Activated T-helper 1 cell treated with Interleukin-2 at 50 U/mL for 16 hours (primary cell): ENCODE measurements at places on chromosomes 5 and 9.

GRCh38 chr9:133404454-133405002 lies 13.3 kb downstream of the REXO4 start:
- no peak for DNase-seq

DNA sequence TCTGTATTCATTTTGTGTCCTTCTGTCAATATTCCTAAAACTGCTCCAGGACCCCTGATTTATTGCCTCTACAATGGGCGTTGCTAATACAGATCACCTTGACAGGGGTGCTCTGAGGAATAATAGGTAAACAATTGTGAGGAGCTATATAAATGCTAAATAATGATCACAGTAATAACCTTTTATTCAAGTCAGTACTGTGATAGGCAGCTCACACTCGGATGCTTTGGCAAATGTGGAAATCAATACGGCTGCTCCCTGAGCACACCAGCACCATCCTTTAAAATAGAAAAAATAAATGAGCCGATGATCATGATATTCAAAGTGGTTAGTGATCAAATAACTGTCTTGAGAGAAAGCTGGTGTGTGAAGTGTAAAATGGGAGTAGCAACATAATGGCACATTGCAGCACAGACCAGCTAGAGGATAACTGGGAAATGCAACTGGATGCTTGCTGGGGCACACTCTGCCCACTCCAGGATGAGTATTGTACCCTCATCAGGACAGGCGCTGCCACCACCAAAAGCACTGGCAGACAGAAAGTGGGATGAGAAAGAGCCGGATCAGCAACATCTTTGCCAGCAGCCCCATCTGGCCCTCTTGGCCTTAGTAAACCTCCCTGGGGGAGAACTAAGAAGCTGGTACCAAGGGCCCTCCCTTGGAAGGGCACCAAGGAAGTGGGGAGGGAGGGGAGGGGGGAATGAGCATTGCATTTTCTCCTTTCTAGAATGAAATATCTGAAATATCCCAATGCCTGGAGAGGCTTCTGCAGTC lies 69.4 kb upstream of the SPATA31D4 start:
- no peak for DNase-seq

DNA sequence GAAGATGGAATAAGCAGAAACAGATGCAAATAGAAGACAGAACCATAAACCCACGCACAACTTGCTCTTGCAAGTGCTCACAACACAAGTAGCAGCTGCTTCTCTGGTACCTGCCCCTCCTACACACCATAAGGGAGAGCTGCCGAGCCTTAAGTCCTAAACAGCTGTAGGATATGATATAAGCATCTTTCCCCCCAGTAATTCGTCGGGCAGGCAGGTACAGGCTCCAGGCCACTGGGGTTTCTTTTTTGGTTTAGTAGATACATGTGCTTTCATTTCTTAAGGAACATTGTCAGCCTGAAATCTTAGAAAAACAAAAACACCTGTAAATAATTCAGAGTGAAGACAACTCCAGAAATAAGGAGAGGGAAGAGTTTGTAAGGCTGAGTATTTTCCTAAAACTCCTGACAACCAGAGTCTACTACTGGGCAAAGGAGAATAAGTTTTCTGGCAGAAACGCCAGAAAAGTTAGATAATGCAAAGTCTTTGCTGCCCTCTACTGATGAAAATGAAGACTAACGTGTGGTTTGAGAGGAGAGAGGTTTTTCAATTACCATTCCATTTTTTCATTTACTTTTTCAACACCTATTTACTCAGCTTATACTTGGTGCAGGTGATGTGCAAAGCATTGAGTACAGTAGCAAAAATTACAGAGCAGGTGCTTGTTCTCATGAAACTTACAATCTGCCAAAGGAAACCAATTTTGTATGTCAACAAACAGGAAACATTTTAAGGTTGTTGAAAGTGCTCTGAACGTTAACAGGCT lies 20.1 kb upstream of the TCERG1 start:
- DNase-seq, result no peak

DNA sequence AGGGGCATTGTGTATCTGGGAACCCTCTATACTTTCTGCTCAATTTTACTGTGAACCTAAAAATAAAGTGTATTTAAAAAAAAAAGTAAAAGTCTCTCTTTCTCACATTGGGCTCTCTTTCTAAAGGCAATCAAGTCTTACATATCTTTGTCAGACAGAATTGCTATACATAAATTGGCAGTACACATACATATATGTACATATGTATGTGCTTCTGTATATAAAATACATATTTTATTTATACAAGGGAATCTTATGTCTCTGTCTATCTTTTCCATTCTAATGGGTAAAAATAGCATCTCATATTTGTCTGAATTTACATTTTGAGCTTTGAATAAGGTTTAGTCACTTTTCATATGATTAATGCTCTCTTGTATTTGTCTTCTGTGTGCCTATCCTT lies 348.8 kb downstream of the SPATA31D1 start:
- DNase-seq, result no peak

- DNase-seq, result no peak
These were observed 3.1 kb upstream of the DOCK8 start for GRCh38 chr9:211557-211956.

GRCh38 chr5:43401827-43402226 lies 10.4 kb downstream of the CCL28 start:
- no peak for DNase-seq

- DNase-seq, result no peak
These were observed 52.2 kb upstream of the GRAMD2B start for GRCh38 chr5:126370796-126371718.

DNA sequence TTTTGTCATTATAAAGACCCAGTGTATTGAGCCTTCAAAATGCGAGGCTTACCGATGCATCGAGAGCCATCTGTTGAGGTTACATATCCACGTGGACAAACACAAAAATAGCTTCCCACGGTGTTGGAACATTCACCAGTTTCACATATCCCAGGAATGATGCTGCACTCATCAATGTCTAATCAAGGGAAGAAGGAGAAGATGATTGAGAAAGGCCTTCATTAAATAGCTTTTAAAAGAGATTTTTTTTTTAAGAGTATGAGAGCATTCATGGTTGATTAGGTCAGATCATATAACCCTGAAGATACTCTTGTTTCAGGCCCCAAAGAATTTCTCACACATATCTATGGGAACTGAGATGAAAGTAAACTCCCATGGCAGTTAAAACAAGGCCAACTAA lies 129.4 kb downstream of the FBN2 start:
- no peak for DNase-seq

GRCh38 chr9:27152405-27152718 lies 43.3 kb downstream of the TEK start:
- no peak for DNase-seq

DNA sequence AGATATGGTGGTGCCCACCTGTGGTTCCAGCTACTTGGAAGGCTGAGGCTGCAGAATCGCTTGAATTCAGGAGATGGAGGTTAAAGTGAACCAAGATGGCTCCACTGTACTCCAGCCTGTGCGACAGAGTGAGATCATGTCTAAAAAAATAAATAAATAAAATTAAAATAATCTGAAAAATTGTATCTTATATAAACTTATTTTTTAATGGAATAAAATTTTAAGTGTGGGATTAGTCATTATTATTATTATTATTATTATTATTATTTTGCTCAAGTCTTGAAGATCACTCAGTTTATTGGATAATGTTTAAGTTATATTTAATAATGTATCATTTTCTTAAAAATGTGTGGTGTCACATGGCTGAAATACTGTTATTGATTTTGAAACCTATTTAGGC lies 688.0 kb upstream of the COX7C start:
- DNase-seq, result no peak

- DNase-seq, result no peak
These were observed 27.0 kb downstream of the CDKN2A start for GRCh38 chr9:21967169-21967568.

GRCh38 chr5:107598958-107599357 lies 71.8 kb downstream of the EFNA5 start:
- DNase-seq, result no peak

DNA sequence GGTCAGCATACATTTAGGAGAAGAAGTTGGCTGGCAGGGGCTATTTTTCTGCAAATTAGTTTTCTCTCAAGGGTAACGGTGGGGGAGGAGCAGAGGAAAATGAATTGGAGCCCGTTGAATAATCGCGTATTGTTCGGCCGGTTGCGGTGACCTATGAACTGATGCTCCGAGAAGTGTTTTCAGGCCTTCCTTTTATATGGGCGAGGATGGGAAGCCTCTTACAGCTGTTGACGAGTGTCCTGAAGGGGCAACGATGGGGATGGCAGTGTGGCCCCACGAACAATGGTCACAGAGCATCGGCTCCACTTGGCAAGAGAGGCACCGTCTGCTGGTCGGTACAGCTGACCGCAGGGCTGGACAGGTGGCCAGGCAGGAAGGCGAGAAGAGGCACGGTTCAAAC lies 400.7 kb downstream of the ZSWIM6 start:
- no peak for DNase-seq

- no peak for DNase-seq
These were observed 11.7 kb upstream of the DENND1A start for GRCh38 chr9:123941524-123942070.

DNA sequence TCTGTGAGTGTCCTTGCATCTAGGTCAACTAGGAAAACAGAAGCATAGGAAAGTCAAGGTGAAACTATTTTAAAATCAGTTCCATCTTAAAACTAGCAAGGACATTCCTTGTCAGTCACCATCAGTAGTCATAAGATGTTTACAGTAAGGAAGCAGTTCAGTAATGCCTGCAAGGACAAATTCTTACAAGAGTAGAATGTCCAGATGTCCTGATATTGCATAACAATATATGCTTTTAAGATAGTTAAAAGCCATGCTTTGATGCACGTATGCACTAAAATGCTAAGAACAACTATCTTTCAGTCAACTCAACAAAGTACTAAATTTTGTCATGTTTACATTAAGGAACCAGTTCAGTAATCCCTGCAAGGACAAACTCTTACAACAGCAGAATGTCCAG lies 11.3 kb upstream of the SVEP1 start:
- DNase-seq, result no peak

DNA sequence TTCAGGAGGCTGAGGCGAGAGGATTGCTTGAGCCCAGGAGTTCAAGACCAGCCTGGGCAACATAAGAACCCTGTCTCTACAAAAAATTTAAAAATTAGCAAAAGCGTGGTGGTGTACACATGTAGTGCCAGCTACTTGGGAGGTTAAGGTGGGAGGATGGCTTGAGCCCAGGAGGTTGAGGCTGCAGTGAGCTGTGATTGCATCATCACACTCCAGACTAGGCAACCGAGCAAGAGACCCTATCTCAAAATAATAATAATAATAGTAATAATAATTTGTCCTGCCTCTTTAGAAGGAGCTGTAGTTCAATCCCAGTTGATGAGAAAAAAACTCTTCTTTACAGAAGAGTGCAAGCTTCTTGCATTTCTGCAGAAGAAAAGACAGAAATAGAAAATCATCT lies 10.0 kb upstream of the CD74 start:
- no peak for DNase-seq

- no peak for DNase-seq
These were observed 815.5 kb downstream of the TLE1 start for GRCh38 chr9:80873861-80874260.

GRCh38 chr9:108188976-108189375 lies 666.8 kb downstream of the ACTL7B start:
- DNase-seq, result no peak

GRCh38 chr9:132199056-132199455 lies 37.2 kb downstream of the NTNG2 start:
- no peak for DNase-seq

GRCh38 chr9:87271696-87272477 lies 225.8 kb upstream of the DAPK1 start:
- no peak for DNase-seq

DNA sequence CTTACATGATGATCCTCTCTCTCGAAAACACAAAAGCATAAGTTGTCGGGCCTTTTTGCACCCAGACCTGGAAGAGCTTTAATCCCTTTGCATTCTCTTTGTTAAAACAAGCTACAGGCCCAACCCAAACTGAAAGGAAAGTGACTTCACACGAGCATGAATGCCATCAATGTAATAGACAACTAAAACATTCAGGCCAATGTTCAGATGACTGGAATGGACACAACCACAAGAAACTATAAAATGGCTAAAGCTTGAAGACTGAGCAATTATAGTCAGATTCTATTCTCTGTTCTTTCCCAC lies 45.5 kb downstream of the RFX3 start:
- no peak for DNase-seq

GRCh38 chr5:97420646-97421045 lies 237.6 kb upstream of the RIOK2 start:
- no peak for DNase-seq

DNA sequence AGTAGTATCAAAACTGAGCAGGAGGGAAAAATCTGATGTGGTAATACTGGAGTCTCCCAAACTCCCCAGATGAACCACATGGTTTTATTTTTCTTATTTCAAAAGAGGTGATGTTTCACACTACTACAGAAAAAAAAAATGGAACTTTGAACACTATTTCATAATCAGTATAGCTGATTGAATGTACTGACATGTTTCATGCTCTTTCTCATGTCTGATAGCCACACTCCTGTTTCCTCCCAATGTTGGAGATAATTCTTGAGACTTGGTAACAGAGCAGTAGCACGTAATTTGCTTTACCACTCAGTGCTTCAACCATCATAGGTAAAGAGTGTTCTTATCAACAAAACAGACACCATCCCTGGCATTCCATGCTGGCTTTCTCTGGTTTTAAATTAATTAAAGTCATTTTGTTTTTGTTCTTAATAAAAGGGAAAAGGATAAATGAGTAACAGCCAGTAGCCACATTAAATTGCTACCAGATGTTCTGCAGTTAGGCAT lies 85.2 kb downstream of the MUSK start:
- DNase-seq, result no peak

DNA sequence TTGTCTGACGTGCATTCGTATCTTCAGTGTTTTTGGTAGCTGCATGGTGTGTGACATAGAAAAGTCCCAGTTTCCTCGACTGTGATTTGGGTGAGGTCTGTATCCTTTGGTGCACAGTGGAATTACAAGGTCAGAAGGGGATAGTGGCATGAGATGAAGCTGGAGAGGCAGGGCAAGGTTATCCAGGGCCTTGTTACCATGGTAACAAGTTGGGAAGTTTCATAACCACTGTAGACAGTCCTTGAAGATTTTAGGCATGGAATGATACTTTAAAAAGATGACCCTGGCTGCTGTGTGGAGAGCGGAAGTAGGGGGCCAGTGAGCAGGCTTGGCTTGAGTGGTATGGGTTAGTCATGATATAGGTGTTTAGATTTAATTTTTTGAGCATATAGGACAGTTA lies 11.9 kb downstream of the EHMT1 start:
- DNase-seq, result no peak

GRCh38 chr9:84261070-84261746 lies 79.3 kb downstream of the SLC28A3 start:
- DNase-seq, result peak; percentile 7

GRCh38 chr5:102713278-102713677 lies 41.8 kb upstream of the PAM start:
- no peak for DNase-seq

GRCh38 chr9:133924453-133924852 lies 67.7 kb downstream of the VAV2 start:
- DNase-seq, result no peak

- DNase-seq, result no peak
These were observed 45.4 kb downstream of the ANGPTL2 start for GRCh38 chr9:127076860-127077643.

GRCh38 chr9:136358888-136359287 lies 4.7 kb downstream of the DNLZ start:
- no peak for DNase-seq
